Inflammatory macrophage (primary cell): ENCODE measurements at places on chromosomes 3 and 15.

GRCh38 chr15:71538181-71538580 lies 272.2 kb upstream of the NR2E3 start:
- no peak for DNase-seq

DNA sequence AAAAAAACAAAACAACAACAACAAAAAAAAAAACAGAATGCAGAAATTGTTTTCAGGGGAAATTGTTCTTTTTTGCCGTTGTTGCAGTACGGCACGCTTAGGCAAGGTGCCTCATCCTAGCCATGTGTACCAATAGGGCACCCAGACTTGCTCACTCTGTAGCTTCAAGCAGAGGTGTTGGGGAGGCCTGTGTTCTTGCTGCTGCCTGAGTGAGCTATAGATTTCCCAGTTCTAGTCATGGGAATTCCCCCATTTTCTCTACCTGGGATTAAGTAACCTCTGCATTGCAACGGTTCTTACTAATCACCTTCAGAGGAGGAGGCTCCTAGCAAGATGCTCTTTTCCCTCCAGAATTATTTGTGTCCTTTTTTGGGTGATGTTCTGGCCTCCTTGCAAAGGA lies 12.9 kb upstream of the PARL start:
- DNase-seq = no peak

GRCh38 chr3:138455801-138456716 lies 21.6 kb downstream of the ESYT3 start:
- no peak for DNase-seq

GRCh38 chr3:43345877-43346276 lies 59.5 kb downstream of the SNRK start:
- no peak for DNase-seq

DNA sequence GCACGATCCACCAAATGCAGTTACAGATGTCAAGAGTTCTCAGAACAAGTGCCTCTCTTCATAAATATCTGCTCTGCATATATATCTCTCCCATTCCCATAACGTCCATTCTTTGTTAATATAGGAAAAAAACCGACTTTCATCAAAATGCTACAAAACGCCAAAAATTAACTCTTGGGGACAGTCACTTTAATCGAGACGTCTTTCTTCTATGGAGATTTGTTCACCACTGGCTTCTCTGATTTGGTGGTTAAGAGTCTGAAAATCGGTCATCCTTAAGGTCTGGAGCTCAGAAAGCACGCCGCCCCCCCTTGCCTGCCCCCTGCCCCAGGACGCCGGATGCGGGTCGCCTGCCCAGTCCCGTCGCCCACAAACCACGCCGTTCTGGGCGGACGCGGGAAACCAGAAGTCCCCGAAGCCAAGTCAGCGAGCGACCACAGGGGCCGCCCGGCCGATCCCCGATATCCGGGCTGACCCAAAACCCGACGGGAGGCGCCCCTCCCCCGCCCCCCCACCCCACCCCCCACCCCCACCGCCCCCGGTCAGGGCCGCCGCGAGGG lies 252.7 kb downstream of the TJP1 start:
- no peak for DNase-seq

DNA sequence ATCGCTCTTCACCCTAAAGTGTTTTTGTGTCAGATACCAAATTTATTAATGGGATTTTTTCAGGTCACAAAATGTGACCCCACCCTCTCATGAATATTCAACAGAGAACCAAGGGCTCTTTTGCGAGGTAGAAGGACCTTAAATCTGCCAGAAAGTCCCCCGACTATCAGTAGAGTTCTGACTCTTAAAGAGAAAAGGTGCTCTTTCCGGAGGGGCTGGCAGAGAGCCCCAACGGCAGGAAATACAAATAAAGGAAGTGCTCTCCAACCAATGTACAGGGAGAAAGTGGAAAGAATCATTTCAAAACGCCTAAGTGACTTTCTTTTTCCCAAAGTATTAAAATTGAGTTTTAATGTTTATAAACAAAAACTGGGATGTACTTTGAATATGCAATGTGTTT lies 517.2 kb downstream of the FOXP1 start:
- DNase-seq = peak; percentile 19

GRCh38 chr3:39000008-39000450 lies 51.7 kb downstream of the SCN11A start:
- peak; percentile 43 for DNase-seq

- no peak for DNase-seq
Observed at GRCh38 chr3:64514889-64515288, 172.9 kb downstream of the ADAMTS9 start.

GRCh38 chr15:25731411-25731810 lies 131.7 kb downstream of the ATP10A start:
- DNase-seq = no peak

GRCh38 chr3:39757307-39757706 lies 52.1 kb upstream of the MYRIP start:
- DNase-seq = no peak
